ENCODE measurements at places on chromosomes 7 and 10.

GRCh38 chr10:43383204-43383971, 12.0 kb downstream of the FXYD4 start:
- no peak for DNase-seq

DNA sequence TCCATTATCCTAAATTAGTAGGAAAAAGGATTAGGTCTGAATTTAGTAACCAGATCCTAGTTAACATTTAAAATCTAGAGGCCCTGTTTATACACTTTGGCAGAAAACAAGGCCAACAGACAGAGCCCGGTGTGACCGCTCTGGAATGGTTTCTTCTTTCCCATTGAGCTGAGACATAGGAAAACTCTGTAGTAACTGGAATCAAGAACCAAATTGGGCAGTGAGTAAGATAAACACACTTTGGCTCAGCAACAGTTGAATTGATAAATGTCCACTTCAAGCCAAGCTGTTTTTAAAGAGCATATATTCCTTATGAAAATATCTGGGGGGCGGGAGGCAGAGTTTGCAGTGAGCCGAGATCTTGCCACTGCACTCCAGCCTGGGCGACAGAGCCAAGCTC, 343.7 kb upstream of the SEMA3A start:
- no peak for DNase-seq

DNA sequence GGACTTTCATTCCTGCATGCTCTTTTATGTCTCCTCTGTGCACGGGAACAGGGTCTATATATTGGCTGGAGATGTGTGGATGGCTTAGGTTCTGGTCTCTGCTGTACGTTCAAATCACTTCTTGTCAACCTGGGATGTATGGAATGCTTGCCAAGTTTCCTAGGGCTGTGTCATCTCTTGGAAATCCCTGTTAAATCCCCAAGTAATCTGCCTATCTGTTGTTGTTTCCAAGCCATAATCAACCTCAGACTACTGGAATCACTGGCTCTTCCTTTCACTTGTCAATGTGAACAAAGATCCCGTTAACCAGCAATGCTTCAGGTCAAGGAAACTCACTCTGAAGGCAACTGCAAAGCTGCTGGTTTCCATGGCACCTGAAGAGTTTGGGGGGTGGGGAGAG, 93.3 kb upstream of the FAM171A1 start:
- DNase-seq, result no peak

GRCh38 chr7:114789871-114790311, 132.0 kb upstream of the MDFIC start:
- DNase-seq, result peak; percentile 66

- DNase-seq, result no peak
These were observed 13.3 kb downstream of the LAT2 start for GRCh38 chr7:74222851-74223710.
